ENCODE measurements at places on chromosomes 1 and 21. TPM values are rescaled to one million over a fixed set of nuclear protein-coding genes. Genes with fewer than 3 reads are reported as not detected.

- no peak overlapping the region for H3K27ac ChIP-seq
- no peaks in the 10 kb centered on the region for H3K4me1 ChIP-seq
- no peaks in the 10 kb centered on the region for H3K36me3 ChIP-seq
- H3K27me3 ChIP-seq, result no peaks in the 10 kb centered on the region
- no peak for DNase-seq
- H3K4me3 ChIP-seq, result no peak overlapping the region
These were observed 19.5 kb downstream of the PLCH2 start for GRCh38 chr1:2495546-2495945.

GRCh38 chr1:85179522-85179921 lies 21.3 kb downstream of the SYDE2 start:
- no peaks in the 10 kb centered on the region for H3K36me3 ChIP-seq
- peaks cover 6% of the 10 kb centered on the region for H3K4me1 ChIP-seq
- H3K27ac ChIP-seq, result no peak overlapping the region
- no peak overlapping the region for H3K4me3 ChIP-seq
- H3K27me3 ChIP-seq, result no peaks in the 10 kb centered on the region

DNA sequence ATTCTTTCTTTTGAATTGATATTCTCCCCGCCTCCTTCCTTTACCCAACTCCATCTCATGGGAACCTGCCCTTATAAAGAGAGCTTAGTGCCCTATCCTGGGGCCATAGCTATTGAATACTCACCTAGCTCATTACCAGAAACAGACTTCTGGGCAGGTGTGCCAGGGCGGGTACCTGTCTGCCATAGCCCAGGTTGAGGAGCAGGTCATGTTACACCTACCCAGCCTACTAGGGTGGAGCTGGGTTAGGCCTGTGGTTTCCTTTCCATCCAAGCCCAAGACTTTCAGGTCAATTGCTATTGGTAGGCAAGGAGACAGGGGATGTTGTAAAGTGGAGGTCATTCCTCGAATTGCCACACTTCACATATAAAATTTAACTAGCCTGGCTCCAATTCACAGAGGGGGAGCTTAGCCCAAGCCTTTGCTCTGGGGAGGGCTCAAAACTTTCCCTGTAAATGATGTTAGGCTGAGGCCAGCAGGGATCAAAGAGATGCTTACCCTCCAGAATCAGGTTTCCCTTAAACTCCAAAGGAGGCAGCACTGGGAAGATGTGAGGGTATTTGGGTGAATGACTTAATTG lies 87.1 kb upstream of the IPO9 start:
- H3K4me1 ChIP-seq, result peaks cover 26% of the 10 kb centered on the region
- no peak for DNase-seq
- H3K4me3 ChIP-seq, result no peak overlapping the region
- H3K27me3 ChIP-seq, result no peaks in the 10 kb centered on the region
- no peaks in the 10 kb centered on the region for H3K36me3 ChIP-seq
- no peak overlapping the region for H3K27ac ChIP-seq

GRCh38 chr1:184945029-184945428 lies 29.3 kb downstream of the NIBAN1 start:
- DNase-seq, result no peak
- H3K4me3 ChIP-seq, result no peak overlapping the region
- no peaks in the 10 kb centered on the region for H3K36me3 ChIP-seq
- peaks cover 26% of the 10 kb centered on the region for H3K4me1 ChIP-seq
- H3K27me3 ChIP-seq, result no peaks in the 10 kb centered on the region
- no peak overlapping the region for H3K27ac ChIP-seq

GRCh38 chr1:42927920-42928505 lies 30.7 kb downstream of the SLC2A1 start:
- H3K36me3 ChIP-seq, result no peaks in the 10 kb centered on the region
- H3K27me3 ChIP-seq, result no peaks in the 10 kb centered on the region
- H3K27ac ChIP-seq, result no peak overlapping the region
- peaks cover 13% of the 10 kb centered on the region for H3K4me1 ChIP-seq

DNA sequence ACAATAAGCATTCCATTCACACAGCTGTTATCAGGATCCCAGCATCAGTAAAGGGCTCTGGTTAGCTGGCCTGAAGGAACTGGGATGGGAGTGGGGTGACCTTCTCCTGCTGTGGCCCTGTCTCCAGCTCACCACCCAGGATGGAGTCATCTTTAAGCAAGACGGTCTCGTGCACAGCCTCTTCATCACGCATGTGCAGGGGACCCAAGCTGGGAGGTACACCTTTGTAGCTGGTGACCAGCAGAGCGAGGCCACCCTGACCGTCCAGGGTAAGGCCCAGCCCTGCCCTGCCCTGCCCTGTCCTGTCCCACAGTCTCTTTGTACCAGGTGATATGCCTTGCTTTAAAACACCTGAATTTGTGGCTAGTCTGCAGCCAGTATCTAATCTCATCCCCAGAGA lies 24.3 kb downstream of the IGFN1 start:
- DNase-seq, result no peak
- H3K4me1 ChIP-seq, result no peaks in the 10 kb centered on the region
- no peaks in the 10 kb centered on the region for H3K36me3 ChIP-seq
- no peaks in the 10 kb centered on the region for H3K27me3 ChIP-seq
- H3K4me3 ChIP-seq, result no peak overlapping the region

GRCh38 chr21:35682904-35683549 lies 377.3 kb downstream of the SETD4 start:
- no peaks in the 10 kb centered on the region for H3K36me3 ChIP-seq
- H3K27me3 ChIP-seq, result no peaks in the 10 kb centered on the region
- H3K4me1 ChIP-seq, result peaks cover 10% of the 10 kb centered on the region
- H3K27ac ChIP-seq, result no peak overlapping the region
- no peak for DNase-seq

DNA sequence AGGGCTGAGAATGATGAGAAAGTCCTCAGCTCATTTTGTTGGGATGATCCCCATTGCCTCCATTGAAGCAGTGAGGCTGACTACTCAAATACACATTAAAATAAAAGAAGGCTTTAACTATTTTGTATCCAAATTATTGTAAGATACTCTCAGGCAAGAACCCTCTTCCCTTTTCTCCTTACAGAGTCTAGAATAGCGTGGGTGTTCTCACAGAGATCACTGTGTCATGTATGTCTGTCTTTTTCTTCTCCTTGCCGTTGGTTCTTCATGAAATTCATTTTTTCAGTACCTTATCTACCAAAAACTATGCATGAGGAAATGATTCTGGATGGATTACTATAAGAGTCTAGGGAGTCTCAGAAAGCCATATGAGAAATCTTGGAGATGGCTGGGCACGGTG lies 30.1 kb downstream of the SORT1 start:
- H3K4me1 ChIP-seq, result no peaks in the 10 kb centered on the region
- H3K4me3 ChIP-seq, result no peak overlapping the region
- no peak for DNase-seq
- H3K27me3 ChIP-seq, result no peaks in the 10 kb centered on the region
- H3K27ac ChIP-seq, result no peak overlapping the region

GRCh38 chr1:103058391-103058790 lies 49.9 kb downstream of the COL11A1 start:
- no peaks in the 10 kb centered on the region for H3K27me3 ChIP-seq
- H3K27ac ChIP-seq, result no peak overlapping the region
- no peaks in the 10 kb centered on the region for H3K4me1 ChIP-seq
- no peak overlapping the region for H3K4me3 ChIP-seq

GRCh38 chr1:44895919-44896734 lies 53.1 kb upstream of the PTCH2 start:
- H3K27ac ChIP-seq, result no peak overlapping the region
- no peak overlapping the region for H3K4me3 ChIP-seq
- H3K27me3 ChIP-seq, result no peaks in the 10 kb centered on the region
- no peaks in the 10 kb centered on the region for H3K36me3 ChIP-seq
- no peaks in the 10 kb centered on the region for H3K4me1 ChIP-seq
- no peak for DNase-seq

DNA sequence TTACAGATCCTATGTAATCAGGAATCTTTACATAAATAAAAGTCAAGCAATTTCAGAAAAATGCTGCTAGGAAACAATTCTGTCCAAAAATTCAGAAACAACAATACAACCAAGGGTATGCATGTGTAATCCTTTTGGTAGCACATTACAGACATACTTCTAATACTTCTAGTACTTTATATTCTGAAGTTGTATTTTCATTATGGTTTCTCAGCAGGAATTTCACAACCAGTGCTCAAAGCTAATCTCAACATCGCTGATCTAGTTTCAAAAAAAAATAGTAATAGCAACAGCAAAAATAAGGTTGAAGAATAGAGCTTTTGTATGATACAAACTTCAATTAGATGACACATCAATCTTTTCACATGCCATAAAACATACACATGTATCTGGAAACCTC lies 545.2 kb downstream of the LTN1 start:
- no peak overlapping the region for H3K4me3 ChIP-seq
- no peaks in the 10 kb centered on the region for H3K27me3 ChIP-seq
- H3K36me3 ChIP-seq, result no peaks in the 10 kb centered on the region
- H3K4me1 ChIP-seq, result no peaks in the 10 kb centered on the region

DNA sequence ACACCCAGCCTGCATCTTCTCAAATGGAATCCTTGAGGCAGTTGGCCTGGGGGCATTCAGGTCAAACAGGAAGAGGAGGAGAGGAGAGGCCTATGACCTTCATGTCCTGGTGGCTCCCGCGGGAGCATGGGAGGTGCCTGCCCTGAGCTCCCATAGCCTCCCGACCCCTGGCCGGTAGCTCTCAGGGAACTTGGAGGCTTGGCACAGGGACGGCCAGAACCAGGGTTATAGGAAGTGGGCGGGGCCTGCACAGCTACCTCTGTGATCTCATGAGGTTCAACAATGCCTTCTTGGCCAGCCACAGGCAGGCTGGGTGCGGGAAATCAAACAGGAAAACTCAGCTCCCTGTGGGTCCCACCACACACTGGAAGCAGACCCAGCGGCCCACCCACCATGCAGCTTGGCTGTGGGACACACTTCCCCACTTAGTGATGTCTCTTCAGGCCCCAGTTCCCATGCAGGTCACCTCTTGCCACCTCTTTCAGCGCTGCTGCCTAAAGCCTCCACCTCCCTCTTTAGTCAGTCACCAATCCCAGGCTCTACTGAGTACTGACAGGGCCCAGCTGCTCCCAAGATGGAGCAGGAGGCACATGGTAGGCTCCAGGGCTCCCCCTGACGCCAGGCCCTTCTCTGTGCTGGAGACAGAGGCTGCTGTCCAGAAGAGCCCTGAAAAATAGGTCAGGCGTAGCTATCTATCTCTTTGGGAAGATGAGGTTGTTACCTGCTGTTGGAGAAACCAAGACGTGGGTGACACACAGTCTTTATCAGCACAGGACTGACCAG lies at the start of gene SLFNL1:
Gene SLFNL1 (minus strand): TSS at position 200 of the 783 bp plus-strand sequence. CDS start 1,065 bp downstream, outside the sequence.
- H3K4me3 ChIP-seq, result no peak within 1 kb of the TSS
- DNase-seq, result no peak
- no peaks in the 10 kb centered on the region for H3K36me3 ChIP-seq
- no peak within 1 kb of the TSS for H3K27ac ChIP-seq

- no peaks in the 10 kb centered on the region for H3K36me3 ChIP-seq
- no peaks in the 10 kb centered on the region for H3K27me3 ChIP-seq
- peaks cover 5% of the 10 kb centered on the region for H3K4me1 ChIP-seq
- no peak overlapping the region for H3K27ac ChIP-seq
These were observed 4.8 kb upstream of the ST6GALNAC5 start for GRCh38 chr1:76862447-76862846.

DNA sequence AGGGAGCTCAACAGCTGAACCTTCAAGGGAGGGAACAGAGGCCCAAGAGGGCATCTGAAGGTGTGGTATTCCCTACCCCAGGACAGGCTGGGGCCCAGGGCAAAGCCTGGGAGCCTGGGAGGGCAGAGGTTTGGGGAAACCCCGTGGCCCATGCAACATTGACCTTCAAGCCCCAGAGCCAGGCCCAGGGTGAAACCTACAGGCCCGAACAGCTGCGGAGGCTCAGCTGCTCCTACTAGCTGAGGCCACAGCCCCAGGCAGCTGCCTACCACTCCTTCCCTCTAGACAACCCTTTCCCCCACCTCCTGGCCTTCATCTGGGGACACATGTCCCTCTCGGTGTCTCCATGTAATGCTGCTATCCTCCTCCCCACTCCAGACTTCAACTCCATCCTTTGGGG lies 3.2 kb downstream of the LAD1 start:
- H3K36me3 ChIP-seq, result no peaks in the 10 kb centered on the region
- H3K27ac ChIP-seq, result peak overlapping the region; percentile 93
- no peak overlapping the region for H3K4me3 ChIP-seq
- DNase-seq, result peak; percentile 39

GRCh38 chr1:206800411-206800810 lies 28.1 kb upstream of the IL10 start:
- H3K4me3 ChIP-seq, result no peak overlapping the region
- no peak overlapping the region for H3K27ac ChIP-seq
- peaks cover 30% of the 10 kb centered on the region for H3K4me1 ChIP-seq
- no peak for DNase-seq

- no peak for DNase-seq
- no peaks in the 10 kb centered on the region for H3K27me3 ChIP-seq
- H3K36me3 ChIP-seq, result no peaks in the 10 kb centered on the region
- H3K27ac ChIP-seq, result no peak overlapping the region
- peaks cover 22% of the 10 kb centered on the region for H3K4me1 ChIP-seq
These were observed 3.4 kb upstream of the ANGPTL3 start for GRCh38 chr1:62593825-62594394.

- H3K27ac ChIP-seq, result no peak overlapping the region
- no peaks in the 10 kb centered on the region for H3K27me3 ChIP-seq
- H3K36me3 ChIP-seq, result no peaks in the 10 kb centered on the region
- no peak for DNase-seq
- H3K4me3 ChIP-seq, result no peak overlapping the region
These were observed 107.5 kb downstream of the CHRM3 start for GRCh38 chr1:239493811-239494414.

- H3K27me3 ChIP-seq, result no peaks in the 10 kb centered on the region
- peaks cover 12% of the 10 kb centered on the region for H3K4me1 ChIP-seq
- no peak for DNase-seq
- no peak overlapping the region for H3K27ac ChIP-seq
- no peak overlapping the region for H3K4me3 ChIP-seq
These were observed 10.1 kb downstream of the TADA1 start for GRCh38 chr1:166865926-166866325.

DNA sequence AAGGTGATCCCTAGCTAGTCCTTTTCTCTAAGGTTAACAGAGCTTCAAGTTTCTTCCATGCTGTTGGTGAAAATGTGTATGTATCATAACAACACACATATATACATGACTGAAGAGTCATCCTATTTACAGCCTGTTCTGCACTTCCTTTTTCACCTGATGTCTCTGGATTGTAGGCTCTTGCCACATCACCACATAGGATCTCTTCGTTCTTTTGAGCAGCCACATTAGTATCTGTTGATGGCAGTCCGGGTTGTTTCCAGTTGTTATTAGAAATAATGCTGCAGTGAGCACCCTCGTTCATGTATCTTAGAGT lies 19.7 kb downstream of the MRPL37 start:
- peaks cover 20% of the 10 kb centered on the region for H3K4me1 ChIP-seq
- no peaks in the 10 kb centered on the region for H3K36me3 ChIP-seq

GRCh38 chr1:81660286-81660685 lies 140.4 kb upstream of the ADGRL2 start:
- no peaks in the 10 kb centered on the region for H3K4me1 ChIP-seq
- no peaks in the 10 kb centered on the region for H3K27me3 ChIP-seq
- H3K27ac ChIP-seq, result no peak overlapping the region
- DNase-seq, result no peak
- H3K4me3 ChIP-seq, result no peak overlapping the region
- no peaks in the 10 kb centered on the region for H3K36me3 ChIP-seq

GRCh38 chr1:201693890-201694607 lies 134.9 kb upstream of the IPO9 start:
- no peak overlapping the region for H3K4me3 ChIP-seq
- H3K27me3 ChIP-seq, result no peaks in the 10 kb centered on the region
- no peaks in the 10 kb centered on the region for H3K36me3 ChIP-seq
- H3K27ac ChIP-seq, result no peak overlapping the region
- no peaks in the 10 kb centered on the region for H3K4me1 ChIP-seq
- no peak for DNase-seq

DFFA gene
- total RNA-seq, result 13.5 TPM

MNDA gene
- total RNA-seq, result 3.0 TPM

SELL gene
- not detected for total RNA-seq

KDF1 gene
- total RNA-seq, result 13.8 TPM

GCSAML gene
- total RNA-seq, result 0.66 TPM

RBBP4 gene
- total RNA-seq, result 63.8 TPM

GREM2 gene
- total RNA-seq, result under 0.01 TPM

SPSB1 gene
- total RNA-seq, result 14.5 TPM

VHLL gene
- not detected for total RNA-seq

DMBX1 gene
- total RNA-seq, result not detected

Measured in body of pancreas (tissue), 4 donors.